Spleen (tissue), 13 donors: ENCODE measurements at places on chromosomes 3 and 15.

DNA sequence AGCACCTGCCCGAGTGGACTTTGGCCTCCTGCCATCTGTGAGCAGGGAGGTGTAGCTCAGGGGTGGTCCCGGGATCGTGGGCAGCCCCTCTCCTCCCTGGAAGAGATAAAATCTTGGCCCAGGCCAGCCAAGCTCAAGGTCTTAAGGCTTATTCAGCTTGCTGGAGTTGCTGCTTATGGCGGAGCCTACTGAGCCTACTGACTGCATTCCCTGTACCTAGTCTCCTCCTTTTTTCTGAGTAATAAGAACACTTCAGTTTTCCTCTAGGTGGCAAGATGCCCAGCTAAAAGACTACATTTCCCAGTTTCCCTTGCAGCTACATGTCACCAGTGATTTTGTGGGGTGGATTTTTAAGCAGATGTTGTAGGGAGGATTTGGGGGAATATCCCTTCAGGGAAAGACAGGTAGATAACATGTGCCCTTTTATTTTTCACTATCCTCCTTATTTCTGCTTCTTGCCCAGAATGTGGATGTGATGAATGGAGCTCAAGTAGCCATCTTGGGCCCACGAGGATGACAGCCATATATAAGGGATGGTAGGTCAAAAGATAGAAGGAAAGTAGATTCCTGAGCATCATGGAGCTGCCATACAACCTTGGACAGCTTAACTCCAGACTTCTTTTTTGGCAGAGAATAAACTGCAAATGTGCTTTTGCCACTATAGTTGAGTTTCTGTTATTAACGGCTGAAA lies 41.4 kb upstream of the INSYN1 start:
- no peak for DNase-seq

DNA sequence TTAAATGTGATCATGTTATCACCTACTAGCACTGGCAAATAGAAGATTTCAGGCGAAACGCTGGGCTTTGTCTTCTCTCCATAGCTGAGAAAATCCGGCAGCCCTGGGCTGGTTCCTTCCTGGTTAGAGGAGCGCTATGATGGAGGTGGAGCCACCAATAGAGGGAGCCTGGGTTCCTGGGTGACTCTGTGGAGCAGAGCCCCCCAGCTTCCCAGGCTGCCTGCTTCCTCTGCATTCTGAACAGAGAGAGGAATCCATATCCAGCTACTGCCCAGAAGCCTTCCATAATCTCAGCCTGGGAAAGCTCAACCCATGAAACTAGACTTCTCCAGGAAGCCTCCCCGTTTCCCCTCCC lies 32.6 kb upstream of the IQSEC1 start:
- peak; percentile 34 for DNase-seq

- DNase-seq: no peak
These were observed 18.7 kb upstream of the ANXA2 start for GRCh38 chr15:60416484-60416883.

DNA sequence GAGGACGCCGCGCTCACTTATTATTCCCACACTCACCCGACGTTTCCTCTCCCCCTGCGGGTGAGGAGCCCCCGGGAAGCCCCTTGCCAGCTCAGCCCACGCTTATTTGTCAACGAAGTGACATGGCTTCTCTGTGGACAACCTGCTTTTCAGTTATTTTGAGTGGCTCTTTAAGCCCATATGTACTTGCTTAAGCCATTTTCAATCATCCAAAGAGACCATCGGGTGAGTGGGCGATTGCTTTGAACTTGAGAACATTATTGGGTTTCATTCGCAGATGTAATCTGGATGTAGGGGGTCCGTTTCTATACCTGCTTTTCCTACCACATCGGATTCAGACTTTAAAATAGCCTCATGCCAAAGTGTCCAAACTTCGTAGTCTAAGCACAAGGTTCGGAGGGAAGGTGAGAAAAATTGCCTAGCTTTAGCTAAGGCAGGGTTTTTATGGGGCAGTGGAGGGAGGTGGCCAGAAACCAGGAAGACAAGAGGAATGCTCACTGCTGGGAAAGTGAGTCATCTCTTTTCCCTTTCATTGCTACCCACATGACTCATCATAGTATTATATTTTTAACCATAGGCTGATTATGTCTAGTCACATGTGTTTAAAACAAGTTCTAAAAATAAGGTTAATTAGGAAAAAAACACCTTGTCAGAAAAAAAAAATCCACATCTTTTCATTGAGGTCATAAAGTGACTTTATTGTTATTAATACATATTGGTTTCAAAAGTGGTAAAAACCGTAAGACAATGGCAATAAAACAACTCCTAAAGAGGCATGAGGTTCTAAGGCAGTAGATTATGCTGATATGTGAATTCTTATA lies 773.1 kb upstream of the NR2F2 start:
- DNase-seq: no peak

GRCh38 chr3:141306922-141307321 lies 61.4 kb upstream of the ZBTB38 start:
- no peak for DNase-seq

- no peak for DNase-seq
These were observed 62.4 kb upstream of the PCSK6 start for GRCh38 chr15:101551696-101552591.

DNA sequence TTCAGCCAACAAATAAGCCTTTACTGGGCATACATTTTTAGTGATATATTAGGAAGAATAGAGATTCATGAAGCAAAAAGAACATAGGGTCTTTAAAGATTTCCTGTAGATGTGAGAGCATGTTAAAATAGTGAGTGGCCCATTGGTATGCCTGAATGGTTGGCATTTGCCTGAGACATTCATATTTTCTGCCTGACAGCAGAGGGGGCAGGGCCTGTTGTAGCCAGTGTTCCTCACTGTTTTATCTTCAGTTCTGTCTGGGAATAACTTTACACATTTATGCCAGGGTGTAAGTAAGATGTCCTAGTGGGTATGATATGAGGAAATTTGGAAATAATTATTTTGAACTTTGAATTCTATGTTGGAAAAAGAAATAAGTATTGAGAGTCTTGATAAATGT lies 704.7 kb upstream of the ARPP21 start:
- DNase-seq: no peak

- DNase-seq: no peak
These were observed 281.6 kb downstream of the MBNL1 start for GRCh38 chr3:152550284-152550683.

DNA sequence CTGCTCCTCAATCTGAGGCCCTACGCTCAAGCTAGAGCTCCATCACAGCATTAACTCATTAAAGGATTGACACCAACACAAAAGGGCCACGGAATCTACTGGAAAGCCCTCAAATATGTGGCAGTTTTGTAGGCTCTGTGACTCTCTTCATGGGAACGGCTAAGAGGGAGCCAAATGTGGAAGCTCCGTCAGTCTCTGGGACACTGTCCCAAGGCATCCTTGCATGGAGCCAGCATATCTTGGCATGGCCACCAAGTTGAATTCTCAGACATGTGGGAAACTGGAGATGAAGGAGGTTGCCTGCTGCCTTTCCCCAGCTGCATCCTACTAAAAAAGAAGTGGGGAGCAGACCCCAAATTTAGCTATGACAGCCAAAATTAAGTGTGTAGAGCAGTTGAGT lies 296.9 kb downstream of the NTRK3 start:
- DNase-seq: no peak

GRCh38 chr3:243356-243725 lies 46.8 kb downstream of the CHL1 start:
- DNase-seq: no peak

- no peak for DNase-seq
These were observed 597.2 kb downstream of the EDEM1 start for GRCh38 chr3:5784690-5785089.

DNA sequence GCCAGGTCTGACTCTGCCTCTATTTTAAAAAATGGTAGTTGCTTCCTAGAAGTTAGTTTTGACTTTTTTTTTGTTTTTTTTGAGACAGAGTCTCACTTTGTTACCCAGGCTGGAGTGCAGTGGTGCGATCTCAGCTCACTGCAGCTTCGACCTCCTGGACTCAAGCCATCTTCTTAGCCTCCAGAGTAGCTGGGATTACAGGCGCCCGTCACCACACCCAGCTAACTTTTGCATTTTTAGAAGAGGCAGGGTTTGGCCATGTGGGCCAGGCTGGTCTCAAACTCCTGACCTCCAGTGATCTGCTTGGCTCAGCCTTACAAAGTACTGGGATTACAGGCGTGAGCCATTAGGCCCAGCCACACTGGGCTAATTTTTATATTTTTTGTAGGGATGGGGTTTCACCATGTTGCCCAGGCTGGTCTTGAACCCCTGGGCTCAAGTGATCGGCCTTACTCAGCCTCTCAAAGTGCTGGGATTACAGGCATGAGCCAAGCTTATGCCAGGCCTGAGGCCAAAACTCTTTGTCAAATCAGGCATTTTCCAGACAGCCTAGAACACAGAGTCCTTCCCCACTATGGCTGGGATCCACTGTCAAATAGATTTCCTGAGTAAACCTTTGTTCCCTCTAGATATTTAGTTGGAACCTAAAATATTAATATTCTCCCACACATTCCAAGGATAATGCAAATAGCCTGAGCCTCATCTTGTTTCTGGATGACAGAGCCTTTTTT lies 13.7 kb downstream of the C3orf62 start:
- DNase-seq: peak; percentile 4

DNA sequence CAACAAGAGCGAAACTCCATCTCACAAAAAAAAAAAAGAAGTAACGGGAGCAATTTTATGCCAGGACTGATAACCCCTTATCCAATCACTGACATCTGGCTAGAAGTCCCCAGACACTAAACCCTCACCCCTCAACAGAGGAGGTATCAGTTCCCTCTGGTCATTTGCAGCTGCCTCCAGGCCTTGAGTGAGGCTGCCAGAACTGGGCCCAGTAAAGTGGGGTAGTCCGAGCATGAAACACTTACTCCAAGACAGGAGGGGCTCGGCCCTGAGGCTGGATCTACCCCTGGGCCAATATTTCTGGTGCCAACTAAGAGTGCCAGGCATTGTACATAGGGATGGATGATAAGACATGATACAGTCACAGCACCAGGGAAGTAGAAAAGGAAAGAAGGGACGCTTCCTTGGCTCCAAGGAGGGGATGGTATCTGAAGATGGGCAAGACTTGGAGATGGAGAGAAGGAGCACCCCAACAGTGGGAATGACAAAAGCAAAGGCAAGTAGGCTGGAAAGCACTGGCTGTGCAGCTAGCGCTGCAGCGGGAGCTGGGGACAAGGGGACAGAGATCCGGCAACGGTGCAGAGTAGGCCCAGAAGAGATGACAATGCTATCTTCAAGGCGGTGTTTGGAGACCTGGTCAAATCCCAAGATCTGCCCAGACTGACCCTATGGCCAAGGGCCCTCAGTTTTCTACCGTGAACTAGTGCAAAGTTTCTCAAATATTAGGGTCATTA lies 2.2 kb downstream of the XXYLT1 start:
- DNase-seq: no peak

GRCh38 chr3:127933396-127933795 lies 18.4 kb downstream of the KBTBD12 start:
- no peak for DNase-seq

- no peak for DNase-seq
These were observed 36.0 kb upstream of the EOMES start for GRCh38 chr3:27758083-27758482.

- no peak for DNase-seq
These were observed 626.5 kb upstream of the TBL1XR1 start for GRCh38 chr3:177823701-177824189.

- DNase-seq: no peak
These were observed 1.1 kb upstream of the NLGN1 start for GRCh38 chr3:173396191-173397041.

- DNase-seq: no peak
These were observed 19.0 kb downstream of the MYO5A start for GRCh38 chr15:52509500-52510245.

GRCh38 chr3:11162401-11163345 lies 8.4 kb downstream of the HRH1 start:
- peak; percentile 29 for DNase-seq

- DNase-seq: no peak
These were observed 259.9 kb upstream of the NR2F2 start for GRCh38 chr15:96070636-96071035.

GRCh38 chr15:93846148-93846547 lies 385.2 kb upstream of the MCTP2 start:
- DNase-seq: no peak

GRCh38 chr15:68114840-68115239 lies 60.7 kb downstream of the PIAS1 start:
- no peak for DNase-seq

- DNase-seq: no peak
These were observed 225.8 kb upstream of the DPPA4 start for GRCh38 chr3:109563149-109563548.

- DNase-seq: no peak
These were observed 35.3 kb downstream of the HOMER2 start for GRCh38 chr15:82917249-82917648.

GRCh38 chr3:189883113-189883753 lies 237.5 kb downstream of the P3H2 start:
- DNase-seq: no peak

DNA sequence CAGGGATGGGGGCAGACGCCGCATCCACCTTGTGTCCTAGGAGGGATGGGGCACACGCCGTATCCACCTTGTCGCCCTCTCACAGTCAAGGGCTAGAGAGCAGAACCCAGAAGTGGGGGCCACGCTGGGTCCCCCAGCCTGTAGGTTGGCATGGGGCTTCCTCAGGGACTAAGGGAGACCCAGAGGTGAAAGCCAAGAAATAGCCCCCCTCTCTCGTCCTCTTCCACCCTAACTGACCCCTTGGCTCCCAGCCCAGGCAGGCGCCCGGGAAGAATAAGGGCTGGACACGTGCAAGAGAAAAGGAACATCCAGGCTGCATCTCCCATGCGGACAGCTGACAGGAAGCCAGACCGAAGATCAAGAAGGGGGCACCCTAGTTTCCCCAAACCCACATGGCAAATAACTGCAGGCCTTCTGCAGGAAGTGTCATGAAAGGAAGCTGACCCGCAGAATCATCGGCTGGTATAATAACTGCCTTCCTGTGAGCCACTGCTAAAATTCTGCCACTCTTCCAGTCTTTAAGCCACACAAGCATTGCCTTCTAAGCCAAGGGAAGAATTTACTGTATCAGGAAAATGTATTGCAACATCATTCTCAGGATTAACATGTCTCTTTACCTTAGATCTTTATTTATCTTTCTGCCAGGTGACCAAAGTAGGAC lies 38.5 kb upstream of the TFRC start:
- DNase-seq: no peak

DNA sequence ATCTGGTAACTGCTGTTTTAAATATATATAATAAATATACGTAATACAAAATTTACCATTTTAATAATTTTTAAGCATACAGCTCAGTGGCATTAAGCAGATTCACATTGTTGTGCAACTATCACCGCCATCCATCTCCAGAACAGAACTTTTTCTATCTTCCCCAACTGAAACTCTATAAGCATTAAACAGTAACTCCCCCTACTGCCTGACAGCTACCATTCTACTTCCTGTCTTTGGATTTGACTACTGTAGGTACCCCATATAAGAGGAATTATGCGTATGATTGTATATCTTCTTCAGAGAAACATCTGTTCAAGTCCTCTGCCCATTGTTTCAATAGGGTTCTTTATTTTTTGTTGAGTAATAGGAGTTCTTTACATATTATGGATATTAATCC lies 36.8 kb downstream of the EID1 start:
- no peak for DNase-seq

- DNase-seq: no peak
These were observed 21.6 kb downstream of the PDIA5 start for GRCh38 chr3:123088387-123088786.
